HepG2 (cell line): ENCODE measurements at places on chromosomes 5 and 9. TPM values are rescaled to one million over a fixed set of nuclear protein-coding genes. Genes with fewer than 3 reads are reported as not detected.

- H3K4me1 ChIP-seq, result no peaks in the 10 kb centered on the region
- no peak overlapping the region for H3K4me3 ChIP-seq
- H3K27me3 ChIP-seq, result no peaks in the 10 kb centered on the region
- no peak overlapping the region for H3K27ac ChIP-seq
- no peak for DNase-seq
- no peaks in the 10 kb centered on the region for H3K36me3 ChIP-seq
Measured at GRCh38 chr5:20248118-20248517, 260.1 kb upstream of the CDH18 start.

C5orf47 gene
- polyA plus RNA-seq, result 0.04 TPM in 1 of 2 replicates, not detected in the other

DNA sequence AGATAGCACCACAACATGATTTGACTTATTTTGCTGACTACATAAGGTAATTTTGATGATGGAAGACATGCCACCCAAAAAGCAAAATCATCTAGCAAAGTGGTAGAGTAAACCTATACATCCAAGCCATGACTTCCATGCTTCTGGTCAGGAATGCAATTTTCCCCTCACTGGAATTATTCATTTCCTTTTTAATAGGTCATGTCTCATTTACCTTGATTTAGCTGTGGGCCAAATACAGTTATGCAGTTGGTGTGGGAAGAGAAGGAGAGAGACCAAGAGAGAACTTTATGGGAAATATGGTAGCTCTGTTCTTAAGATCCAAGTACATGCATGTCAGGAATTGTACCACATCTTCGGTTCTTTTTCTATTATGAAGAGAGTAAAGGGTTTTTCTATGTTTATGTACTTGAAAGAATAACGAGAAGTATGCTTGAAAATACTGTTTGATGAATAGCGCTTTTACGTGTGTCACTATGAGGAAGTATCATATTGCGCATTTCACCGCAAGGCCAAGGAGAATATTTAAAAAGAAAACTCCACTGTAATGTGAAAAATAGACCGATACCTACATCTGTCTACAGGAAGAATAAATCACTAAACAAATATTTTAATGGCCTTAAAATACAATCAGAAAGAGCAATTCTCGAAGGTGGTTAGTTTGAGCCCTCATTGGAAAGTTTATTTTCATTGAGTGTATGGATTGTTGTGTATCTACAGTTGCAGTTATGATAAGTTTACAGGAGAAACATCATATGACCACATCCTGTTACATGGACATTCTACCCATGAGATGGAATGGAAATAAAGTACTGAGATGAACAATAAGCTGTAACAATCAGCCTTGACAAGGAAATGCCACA lies 134.0 kb downstream of the FOXD1 start:
- no peak overlapping the region for H3K27ac ChIP-seq
- no peak overlapping the region for H3K4me3 ChIP-seq
- H3K36me3 ChIP-seq, result no peaks in the 10 kb centered on the region
- H3K4me1 ChIP-seq, result no peaks in the 10 kb centered on the region

DNA sequence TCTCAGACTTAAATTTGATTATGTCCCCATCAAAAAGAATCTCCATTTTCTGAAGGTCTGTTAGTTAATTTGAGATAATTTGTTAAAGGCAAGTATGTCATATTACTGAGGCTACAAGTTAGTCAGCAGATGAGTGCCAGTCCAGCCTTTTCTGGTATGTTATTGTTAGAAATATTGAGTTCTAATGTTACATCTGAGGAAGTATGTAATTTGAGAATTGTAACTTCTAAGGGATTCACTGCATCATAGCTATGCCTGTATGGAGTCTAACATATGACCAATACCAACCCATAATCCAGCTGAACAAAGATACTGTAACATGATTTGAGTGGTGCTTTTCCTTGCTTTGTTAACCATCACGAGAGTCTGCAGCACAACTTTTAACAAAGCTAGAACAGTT lies 13.9 kb downstream of the SLC23A1 start:
- H3K4me1 ChIP-seq, result no peaks in the 10 kb centered on the region
- H3K27me3 ChIP-seq, result no peaks in the 10 kb centered on the region
- no peak for DNase-seq
- H3K27ac ChIP-seq, result no peak overlapping the region
- no peak overlapping the region for H3K4me3 ChIP-seq
- H3K36me3 ChIP-seq, result peaks cover 12% of the 10 kb centered on the region

- peaks cover 9% of the 10 kb centered on the region for H3K27me3 ChIP-seq
- no peak overlapping the region for H3K4me3 ChIP-seq
- no peak overlapping the region for H3K27ac ChIP-seq
- H3K4me1 ChIP-seq, result no peaks in the 10 kb centered on the region; the same call in 1 of the 2 replicates
- no peak for DNase-seq
Measured at GRCh38 chr9:129702589-129703520, 37.4 kb downstream of the PRRX2 start.

IQGAP2 gene
- 29.7 and 35.2 TPM in 2 replicates for polyA plus RNA-seq

DNA sequence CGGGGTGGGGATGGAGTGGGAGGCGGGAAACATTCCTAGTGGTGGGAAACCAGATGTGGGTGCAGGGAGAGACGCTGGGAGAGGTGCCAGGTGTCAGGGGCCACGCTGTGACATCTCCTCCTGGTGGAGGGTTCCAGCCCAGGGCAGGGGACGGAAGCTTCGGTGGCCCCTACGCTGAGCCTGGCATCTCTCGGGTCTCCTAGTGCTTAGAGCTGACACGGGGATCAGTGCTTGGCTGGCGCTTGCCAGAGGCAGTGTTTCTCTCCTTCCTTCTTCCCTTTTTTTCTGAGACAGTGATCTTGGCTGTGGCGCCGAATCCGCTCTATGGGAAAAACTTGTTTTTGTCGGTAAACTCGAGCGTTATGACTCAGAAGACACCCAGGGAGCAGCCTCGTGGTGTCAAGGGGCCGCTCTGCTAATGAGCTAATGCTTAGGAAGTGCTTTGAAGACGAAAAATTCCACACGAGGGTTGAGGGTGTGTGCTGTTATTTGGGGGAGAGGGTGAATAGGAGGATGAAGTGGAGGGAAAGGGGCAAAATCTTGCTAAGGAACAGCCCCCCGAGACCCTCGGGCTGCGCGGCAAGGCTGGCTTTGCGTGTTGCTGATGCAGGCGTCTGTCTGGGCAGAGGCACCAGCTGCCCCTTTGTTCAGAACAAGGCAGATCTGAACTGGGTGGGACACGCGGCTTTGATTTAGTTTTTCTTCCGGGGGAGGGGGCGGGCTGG lies 20.4 kb upstream of the IER5L start:
- H3K27ac ChIP-seq, result no peak overlapping the region
- H3K4me1 ChIP-seq, result peaks cover 26% of the 10 kb centered on the region
- DNase-seq, result no peak

GFPT2 gene
- 0.09 and 0.18 TPM in 2 replicates for polyA plus RNA-seq

DNA sequence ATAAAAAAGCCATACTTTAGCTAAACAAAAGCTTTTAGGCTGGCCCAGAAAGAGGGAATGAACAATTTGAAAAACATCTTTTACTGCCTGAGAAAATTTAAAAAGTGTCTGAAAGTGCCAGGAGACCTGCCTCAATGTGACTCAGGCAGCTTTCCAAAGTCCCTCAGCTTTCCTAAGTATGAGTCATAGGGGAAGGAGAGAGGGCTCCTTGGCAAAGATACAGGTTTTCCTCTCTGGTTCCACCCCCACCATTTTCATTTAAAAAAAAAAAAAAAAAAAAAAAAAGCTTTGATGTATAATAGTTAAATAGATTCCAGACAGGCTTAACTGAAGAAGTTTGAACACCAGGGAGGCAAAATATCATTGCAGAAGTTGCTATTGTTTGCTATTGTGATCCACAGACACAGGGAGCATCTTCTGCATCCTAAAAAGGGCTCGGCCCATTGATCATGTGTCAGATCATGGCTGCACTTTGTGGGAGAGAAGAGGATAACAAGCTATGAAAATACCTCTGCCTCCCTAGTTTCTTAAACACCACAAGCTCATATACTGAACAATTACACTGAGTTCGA lies 71.5 kb downstream of the MRPS27 start:
- H3K27ac ChIP-seq, result no peak overlapping the region
- no peak overlapping the region for H3K4me3 ChIP-seq
- peaks cover 63% of the 10 kb centered on the region for H3K4me1 ChIP-seq
- no peaks in the 10 kb centered on the region for H3K27me3 ChIP-seq
- no peaks in the 10 kb centered on the region; the same call in 1 of the 2 replicates for H3K36me3 ChIP-seq

DNA sequence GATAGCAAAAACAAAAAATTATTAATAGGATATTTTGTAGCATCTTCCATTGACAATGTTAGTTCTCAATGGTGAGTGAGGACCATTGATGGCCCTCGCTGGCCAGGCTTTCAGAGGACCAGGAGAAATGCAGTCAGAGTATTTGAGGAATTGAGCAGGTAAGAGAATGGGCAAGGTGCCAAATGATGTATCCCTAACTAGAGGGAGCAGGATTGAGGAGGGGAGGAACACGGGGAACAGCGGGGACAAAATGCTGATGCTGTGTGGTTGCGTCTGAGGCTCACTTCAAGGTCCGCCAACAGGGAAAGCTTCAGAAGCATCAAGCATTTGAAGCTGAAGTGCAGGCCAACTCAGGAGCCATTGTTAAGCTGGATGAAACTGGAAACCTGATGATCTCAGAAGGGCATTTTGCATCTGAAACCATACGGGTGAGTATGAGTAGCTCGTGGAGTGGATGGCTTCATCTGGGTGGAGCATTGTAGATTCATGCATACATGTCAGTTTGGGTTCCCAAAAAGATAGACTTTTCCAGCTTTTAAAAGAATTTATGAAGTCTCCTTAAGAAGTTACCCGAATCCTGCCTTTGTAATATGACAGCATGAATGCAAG lies 16.2 kb downstream of the SPTAN1 start:
- H3K27me3 ChIP-seq, result no peaks in the 10 kb centered on the region
- DNase-seq, result no peak
- H3K36me3 ChIP-seq, result peaks cover 12% of the 10 kb centered on the region
- H3K4me1 ChIP-seq, result no peaks in the 10 kb centered on the region

DNA sequence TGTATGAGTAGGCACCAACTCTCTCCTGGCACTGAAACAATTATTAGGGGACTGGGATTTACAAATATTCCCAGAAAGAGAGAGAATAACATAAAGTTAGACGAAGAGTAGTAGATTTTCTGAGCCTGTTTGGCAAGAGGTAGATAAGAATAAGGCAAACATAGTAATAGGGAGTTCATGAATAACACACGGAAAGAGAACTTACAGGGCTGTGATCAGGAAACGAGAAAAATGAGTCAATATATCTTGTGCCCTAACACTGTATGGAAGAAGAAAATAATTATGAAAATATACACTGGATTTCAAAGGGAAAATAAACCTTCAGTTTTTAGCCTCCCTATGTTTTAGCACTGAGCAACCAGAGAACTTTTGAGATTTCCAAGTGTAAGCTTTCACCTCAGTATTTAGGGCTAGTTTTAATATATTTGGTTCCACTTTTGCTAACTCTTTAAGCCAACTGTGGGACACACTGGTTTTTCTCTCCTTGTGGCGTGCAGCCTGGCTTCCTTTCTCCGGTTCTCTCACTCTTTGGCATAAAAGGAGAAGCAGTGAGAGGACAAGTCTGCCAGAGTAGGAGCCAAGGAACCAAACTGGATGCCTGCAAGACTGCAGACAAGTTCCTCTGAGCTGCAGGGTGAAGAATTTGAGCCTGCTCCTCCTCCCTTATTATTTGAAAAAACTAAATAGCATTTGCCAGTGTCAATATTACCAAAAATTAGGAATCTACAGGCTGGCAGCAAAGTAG lies 6.6 kb upstream of the KCNN2 start:
- no peak overlapping the region for H3K4me3 ChIP-seq
- peaks cover 5% of the 10 kb centered on the region; the same call in 2 of the 3 replicates for H3K27me3 ChIP-seq
- H3K4me1 ChIP-seq, result no peaks in the 10 kb centered on the region
- DNase-seq, result no peak
- H3K36me3 ChIP-seq, result no peaks in the 10 kb centered on the region

KIF24 gene
- 1.1 TPM in 2 replicates for polyA plus RNA-seq
